ENCODE measurements at places on chromosomes 12 and 14.

DNA sequence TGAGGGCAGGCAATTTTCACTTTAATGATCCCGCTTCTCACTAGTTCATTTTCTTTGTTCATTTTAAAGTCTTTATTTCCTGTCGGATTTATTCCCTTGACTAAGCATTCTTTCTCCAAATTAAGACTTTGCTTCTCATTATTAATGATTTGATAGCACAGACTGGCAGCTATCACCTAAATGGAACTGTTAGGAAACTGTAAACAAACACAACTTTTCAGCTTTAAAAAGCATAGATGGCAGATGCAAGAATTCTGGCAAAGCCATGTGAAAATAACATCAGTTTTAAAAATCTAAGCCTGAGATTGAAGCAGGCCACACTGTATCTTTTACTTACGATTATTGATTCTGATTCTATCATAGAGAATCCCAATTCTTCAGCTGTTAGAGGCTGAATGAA, 111.4 kb downstream of the GARIN6 start:
- DNase-seq: no peak

DNA sequence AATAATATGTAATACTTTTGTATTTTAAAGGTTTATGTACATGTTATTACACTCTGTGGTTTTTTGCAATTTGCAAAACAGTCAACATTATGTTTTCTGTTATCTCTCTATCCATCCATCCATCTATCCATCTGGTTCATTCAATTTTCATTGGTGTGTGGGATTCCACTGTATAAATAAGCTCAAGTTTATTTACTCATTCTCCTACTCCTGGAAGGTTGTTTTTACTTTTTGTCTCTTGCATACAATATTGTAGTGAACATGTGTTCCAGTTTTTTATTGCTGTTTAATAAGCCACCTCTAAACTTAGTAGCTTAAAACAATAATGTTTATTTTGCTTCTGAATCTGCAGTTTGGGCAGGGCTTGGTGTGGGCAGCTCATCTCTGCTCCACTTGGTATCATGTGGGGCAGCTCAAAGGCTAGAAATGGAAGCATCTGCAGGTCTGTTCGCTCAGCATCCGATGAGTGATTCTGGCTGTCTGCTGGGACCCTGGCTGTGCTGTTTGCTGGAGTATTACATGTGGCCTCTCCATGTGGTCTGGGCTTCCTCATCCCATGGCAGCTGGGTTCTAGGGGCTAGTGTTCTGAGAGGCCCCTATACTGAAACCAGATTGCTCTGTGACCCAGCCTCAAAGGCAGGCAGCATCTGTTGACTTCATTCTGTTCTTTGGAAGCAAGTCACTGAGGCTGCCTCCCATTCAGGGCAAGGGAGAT, 98.8 kb downstream of the SLC25A47 start:
- no peak for DNase-seq

- no peak for DNase-seq
These were observed 86.7 kb downstream of the CALM1 start for GRCh38 chr14:90483571-90483974.

DNA sequence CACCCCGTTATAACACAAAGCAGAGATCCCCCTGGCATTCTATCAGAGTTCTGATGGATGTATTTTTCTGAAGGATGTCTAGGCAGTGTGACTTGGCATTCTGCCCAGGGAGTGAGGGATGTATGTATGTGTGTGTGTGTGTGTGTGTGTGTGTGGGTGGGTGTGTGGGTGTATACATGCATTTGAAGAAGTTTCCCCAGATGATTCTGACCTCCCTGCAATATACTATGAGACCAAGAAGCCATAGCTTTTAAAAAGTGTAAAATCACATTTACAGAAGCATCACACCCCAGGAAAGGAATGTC, 59.7 kb upstream of the NAP1L1 start:
- DNase-seq: no peak

DNA sequence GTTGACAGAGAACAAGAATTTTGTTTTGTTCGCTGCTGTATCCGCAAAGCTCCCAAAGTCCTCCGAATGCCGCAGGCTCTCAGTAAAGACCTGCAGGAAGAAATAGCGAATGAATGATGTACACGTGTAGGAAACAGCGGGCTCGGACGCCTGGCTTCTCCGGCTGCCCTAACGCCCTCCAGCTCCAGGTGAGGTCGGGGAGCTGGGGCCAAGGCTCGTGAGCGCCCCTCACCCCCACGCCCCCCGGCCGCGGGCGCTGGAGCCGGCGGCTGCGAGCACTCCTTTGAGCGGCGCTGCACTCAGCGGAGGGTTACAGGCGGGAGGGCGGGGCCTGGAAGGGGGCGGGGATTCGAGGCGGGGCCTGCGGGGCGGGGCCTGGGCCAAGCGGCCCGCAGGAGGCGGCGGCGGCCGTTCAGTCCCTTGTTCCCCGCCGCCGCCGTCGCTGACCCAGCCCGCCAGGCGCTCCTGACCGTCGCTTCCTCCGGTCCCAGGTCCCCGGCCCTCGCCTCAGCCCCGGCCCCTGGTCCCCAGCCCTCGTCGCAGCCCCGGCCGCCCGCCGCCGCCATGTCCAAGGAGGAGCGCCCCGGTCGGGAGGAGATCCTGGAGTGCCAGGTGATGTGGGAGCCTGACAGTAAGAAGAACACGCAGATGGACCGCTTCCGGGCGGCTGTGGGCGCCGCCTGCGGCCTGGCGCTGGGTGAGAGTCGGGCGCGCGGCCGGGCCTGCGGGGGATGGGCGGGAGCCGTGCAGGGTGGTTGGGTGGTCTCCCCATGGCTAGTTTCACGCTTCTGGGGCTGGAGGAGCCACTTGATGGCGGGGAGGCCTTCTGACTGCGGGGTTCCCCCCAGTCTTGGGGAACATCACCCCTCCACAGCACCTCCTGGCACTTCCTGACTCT, at the start of gene AACS:
Gene AACS, plus strand, starts transcription at position 415 of the 898 bp plus-strand sequence. Its CDS starts 150 bp downstream, at position 565.
- DNase-seq: peak; percentile 72

DNA sequence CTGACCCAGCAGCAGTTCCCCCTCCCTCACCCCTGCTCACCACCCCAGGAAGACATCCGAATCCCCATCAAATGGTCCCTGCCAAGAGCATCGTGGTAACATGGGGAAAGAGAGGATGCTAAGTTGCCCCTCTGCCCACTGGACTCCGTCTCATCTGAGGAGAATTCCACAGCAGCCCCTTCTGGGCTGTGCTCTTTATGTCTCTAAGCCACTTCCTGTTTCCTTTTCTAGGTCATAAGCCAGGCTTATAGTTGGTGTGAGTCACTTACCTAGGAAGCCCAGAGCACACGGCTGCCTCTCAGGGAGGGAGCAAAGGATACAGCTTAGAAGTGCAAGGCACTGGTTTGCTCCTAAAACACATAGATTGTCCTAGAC, 76.0 kb downstream of the VCPKMT start:
- no peak for DNase-seq

DNA sequence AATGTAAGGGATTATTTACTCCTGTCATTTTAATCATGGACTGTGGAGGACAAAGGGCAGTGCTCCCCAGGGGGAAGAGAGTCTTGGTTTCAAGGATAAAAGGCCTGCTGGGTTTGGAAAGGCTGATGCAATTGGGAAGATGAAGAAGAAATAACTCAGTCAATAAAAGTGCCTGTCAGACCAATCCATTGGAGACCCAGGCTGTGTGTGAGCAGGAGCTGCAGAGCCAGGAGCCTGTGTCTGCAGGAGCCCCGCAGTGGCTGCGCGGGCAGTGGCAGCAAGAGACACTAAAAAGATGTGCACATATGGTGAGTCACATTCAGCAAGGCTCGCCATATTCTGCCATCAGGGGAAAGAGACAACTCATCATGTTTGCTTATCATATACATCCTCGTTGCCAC, 90.4 kb downstream of the CRACR2A start:
- no peak for DNase-seq

GRCh38 chr14:70489579-70490200, 37.7 kb downstream of the ADAM21 start:
- DNase-seq: no peak

DNA sequence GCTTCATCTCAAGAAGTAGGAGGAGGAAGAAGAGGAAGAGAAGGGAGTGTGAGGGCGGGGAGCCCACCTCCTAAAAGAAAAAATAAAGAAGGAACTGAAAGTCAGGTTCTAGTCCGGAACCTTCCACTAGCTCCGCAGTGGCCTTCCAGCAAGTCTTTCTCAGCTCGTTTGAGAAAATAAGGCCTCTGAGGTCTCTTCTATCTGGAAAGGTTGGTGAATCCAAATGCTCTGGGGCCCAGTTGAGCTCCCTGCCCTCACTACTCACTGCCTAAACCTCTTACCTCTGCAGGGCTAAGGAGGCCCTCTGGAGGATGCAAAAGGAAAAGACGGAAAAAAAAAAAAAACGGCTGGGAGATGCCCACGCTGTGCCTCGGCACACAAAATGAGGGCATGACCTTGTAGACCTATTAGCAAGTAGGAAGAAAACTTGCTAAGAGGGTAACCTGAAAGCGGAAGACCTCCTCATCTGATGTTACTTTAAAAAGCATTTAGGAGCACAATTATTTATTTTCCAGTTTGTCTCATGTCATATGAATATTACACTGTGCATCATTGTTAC, 35.9 kb downstream of the FBLN5 start:
- DNase-seq: no peak

- DNase-seq: no peak
These were observed 13.9 kb upstream of the ATP2A2 start for GRCh38 chr12:110266980-110267620.

DNA sequence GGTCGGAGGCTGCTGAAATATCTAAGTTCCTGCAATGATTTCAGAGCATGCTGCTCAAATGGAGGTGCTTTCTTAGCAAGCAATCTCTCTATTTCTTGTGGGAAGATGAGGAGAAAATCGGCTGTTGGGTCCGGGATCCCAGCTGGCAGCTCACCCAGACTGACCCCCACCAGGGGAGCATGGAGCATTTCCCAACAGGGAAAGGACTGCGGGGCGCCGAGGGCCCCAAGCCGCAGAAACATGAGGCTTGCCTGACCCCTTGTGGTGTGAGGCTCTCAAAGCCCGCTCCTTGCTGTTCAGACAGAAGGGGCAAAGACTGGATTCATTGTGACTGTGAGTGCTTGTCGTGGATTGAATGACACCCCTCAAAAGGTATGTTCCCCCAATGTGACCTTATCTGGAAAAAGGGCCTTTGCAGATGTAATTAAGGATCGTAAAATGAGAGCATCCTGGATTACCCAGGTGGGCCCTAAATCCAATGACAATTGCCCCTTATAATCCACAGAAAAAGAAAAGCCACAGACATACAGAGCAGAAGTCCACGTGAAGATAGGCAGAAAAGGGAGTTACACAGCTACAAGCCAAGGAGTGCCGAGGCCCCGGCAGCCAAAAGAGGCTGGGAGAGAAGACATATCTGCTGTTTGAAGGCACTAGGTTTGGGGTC, 116.3 kb upstream of the VASH1 start:
- peak; percentile 55 for DNase-seq

- DNase-seq: no peak
These were observed 316.4 kb downstream of the ZFP36L1 start for GRCh38 chr14:68476212-68477109.

DNA sequence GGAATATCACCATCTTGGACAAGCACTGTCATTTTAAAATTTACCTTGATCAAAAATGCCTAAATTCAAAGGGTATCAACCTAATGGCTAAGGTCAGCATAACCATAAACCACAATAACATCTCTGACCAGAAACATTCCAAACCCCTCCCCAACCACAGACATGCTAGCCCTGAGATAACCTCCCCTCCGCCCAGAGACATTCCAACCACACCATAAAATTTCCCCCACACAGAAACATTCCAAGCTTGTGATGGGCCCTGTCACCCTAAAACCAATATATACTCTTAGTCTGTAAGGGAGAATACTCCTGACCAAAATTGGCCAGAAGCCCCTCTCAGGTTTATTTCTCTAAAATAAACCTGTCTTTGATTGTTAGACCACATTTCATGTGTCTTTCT, 17.7 kb downstream of the EPYC start:
- no peak for DNase-seq

DNA sequence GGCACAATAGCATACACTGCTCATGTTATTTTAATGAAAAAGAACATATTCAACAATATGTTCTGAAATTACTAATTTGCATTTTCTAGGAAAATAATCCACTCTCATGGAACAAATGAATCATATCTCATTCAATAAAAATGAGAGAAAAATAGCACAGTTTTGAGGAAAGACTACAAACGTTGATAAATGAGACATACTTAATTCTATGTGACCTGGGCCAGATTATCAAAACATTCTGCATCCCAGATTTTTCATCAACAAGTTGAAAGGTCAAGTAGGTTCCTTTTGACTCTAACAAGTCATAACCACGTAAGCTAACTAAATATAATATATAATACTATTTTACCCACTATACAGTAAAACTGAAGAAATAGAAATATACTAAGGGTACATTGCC, 296.7 kb downstream of the CEP128 start:
- DNase-seq: no peak

DNA sequence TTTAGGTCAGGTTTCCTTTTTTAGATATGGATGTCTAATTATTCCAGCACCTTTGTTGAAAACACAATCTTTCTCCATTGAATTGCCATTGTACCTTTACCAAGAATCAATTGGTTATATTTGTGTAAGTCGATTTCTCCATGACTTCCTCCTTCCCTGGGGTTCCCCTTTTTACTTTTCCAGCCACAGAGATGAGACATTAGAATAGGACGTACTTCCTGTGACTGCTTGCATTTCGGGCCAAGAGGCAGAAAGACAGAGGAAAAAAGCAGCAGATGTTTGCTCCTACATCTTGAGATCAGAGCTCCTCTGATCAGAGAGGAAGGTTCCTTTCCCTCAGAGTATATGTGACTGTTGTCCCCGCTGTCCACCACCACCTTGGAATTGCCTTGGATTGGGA, 453.7 kb upstream of the RGS6 start:
- DNase-seq: no peak

- DNase-seq: no peak
These were observed 150.6 kb upstream of the TBX3 start for GRCh38 chr12:114834621-114835020.

- DNase-seq: no peak
These were observed 10.0 kb downstream of the BRF1 start for GRCh38 chr14:105290621-105291346.

DNA sequence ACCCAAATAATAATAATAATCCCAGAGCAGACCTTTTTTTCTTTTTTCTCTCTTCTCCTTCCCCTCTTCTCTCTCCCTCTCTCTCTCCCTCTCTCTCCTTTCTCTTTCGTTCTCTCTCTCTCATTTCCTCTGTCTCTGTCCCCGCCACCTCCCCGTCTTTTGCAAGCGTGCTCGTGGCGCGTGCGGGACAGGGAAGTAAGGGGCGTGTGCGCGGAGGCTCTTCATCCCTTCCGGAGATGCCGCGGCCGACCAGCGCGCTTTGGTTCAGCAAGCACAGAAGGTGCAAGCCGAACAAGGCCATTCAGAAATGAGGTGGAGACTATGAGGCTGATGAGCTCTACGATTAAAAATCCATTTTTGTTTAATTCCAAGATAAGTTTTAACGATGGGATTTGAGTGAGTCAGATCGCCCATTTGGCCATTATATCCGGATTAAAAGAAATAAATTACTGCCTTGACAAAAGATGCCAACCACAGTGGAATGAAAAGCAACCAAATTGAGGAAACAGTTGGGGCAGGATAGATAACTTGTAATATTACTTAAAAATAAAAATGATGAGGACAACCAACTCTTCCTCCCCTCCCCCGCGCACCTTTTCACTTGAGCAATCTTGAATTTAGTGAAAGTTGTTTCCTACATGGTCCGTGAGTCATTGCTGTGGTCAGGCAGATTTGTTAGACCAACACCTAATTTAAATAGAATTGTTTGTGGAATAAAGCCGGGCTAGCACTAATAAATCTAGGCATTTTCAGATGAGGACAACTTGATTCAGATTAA, 1.2 kb upstream of the AMIGO2 start:
- DNase-seq: no peak

All from progenitor cell of endocrine pancreas (in vitro differentiated cells).